CD4-positive, alpha-beta T cell treated with Interleukin-6 for 4 hours (primary cell): ENCODE measurements at places on chromosomes 7 and 10.

DNA sequence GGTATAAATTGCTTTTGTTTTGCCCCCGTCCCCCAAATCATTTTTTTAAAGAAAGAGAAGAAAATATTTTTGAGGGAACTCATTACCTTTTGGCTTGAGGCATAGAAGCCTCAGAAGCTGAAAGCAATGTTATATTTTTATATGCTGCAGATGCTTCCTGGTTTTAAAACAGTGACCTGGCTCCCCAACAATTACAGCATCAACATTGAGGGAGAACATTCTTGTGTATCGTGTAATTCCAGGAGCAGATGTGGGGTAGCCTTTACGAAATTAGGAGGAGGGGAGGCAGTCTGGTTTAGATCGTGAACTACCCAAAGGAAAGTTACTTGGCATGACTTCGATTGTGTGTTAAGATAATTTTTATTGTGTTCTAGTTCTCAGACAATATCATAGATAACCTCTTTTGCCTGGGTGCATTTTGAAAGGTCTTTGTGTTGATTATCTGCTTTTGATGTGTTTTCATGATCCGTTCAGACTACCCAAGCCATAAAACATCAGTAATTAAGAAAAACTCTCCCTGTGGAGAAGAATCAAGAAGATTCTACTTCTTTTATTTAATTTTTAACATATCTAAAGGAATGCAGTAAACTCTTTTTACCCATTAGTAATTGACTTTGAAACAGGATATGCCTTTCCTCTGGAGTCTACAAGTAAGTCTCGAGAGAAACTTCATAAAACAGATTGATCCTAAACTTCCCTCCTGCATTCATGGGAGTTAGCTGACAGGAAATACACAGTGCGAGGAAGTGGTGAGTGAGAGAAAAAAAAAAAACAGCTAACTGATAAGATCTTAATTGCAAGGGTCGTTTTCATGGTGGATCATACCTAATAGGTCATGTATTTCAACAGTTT lies 141.4 kb downstream of the KIAA1217 start:
- DNase-seq = no peak

GRCh38 chr10:81831060-81831459 lies 43.9 kb upstream of the NRG3 start:
- DNase-seq = no peak

DNA sequence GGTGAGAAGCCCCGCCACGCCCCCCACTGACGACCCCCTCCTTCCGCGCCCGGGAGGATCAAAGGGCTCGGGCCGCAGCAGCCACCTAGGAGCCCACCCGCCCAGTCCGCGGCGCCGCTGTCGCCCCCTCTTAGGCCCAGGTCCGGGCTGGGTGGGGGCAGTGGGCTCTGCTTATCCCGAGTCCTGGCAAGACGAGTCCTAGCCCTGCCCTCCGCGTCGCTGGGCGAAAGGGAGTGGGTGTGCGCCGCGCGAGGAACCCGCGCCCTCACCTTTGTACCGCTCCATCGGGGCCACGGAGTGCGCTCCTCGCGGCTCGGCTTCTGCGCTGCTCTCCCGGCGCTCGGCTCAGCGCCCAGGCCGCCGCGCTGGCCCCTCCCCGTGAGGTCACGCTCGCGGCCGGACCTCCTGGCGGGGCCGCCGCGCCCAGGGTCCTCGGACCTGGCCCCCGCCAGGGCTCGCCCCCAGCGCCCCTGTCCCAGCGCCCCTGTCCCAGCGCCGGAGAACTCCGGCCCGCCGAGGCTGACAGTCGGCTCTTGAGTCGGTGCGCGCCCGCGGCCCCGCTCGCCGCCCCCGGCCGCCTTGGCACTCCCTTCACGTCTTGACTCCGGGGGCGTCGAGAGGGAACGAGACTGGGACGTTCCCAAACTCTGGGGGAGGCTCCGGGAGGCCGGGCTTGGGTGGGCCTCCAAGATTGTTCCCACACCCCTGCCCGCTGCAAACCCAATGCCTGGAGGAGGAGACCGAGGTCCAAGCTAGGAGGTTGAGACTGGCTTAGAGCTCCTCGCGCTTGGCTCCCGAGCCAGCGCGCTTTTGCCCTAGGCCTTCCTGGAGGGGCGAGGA lies at the start of gene AFAP1L2:
Gene AFAP1L2 (minus strand): TSS at position 332 of the 840 bp plus-strand sequence. CDS start 47 bp downstream, at position 285.
- DNase-seq = no peak

DNA sequence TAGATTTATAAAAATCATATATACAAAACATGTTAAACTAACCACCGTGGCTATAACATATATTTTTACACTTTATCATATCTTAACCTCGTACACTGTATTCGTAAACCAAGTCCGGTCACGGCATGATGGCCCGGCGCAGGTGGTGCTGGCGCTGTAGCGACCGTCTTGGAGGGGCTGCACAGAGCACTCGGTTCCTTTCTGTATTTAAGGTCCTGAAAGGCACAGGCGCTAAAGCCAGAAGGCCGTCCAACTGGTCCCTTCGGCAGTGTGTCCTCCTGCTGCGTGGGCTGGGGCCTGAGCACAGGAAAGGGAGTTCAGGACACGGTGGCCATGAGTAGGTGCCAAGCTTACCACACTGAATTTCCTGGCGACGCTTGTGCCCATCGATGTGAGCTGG lies 33.8 kb downstream of the AMZ1 start:
- DNase-seq = no peak

- DNase-seq = no peak
Observed at GRCh38 chr10:120666308-120666707, 184.9 kb upstream of the WDR11 start.

DNA sequence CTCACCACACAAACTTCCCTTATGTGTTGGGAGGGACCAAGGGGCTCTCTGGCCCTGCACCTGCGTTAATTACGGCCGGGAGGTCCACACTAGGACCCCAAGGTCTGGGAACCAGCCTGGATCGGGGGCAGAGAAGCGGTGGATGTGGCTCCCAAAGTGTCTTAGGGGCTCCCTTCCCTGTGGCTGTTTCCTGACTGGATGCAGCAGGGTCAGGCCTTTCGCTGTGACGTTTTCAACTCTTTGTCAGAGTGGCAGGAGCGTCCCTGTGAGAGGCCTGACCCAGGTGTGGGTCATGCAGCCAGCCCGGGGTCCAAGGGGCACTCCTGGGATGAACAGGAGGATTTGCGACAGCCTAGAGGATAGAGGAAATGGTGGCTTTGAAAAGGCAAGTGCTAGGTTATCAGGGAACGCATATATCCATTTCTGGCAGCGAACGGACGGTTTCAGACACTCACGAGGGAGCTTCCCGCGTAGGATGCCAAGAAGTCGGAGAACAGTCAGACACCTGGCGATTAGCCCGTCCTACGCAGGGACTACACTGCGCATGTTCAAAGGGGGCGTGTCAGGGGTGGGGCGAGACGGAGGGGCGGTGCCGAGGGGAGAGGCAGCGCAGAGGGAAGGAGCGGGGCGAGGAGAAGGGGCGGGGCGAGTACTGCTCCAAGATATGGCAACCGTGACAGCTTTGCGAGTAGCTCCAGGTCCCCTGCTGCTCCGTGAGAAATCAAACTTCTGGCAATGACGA lies 46.2 kb upstream of the ZNF716 start:
- no peak for DNase-seq

DNA sequence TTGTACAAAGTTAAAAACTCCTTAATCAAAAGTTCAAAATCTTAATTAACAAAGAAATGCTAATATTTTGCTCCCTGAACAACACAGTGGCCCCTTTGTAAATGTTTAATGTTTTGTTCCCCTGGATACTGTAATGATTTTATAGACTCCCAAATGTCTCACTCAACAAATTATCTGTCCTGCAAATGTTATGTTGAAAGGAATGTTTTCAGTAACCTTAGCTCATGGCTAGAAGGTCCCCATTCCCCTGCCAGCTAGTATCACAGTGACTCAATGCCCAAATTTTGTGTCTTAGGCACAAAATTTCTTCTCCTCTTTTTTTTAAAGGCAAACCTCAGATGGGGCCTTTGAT lies 298.9 kb downstream of the ELMO1 start:
- no peak for DNase-seq

GRCh38 chr10:9052767-9053166 lies 998.3 kb downstream of the GATA3 start:
- no peak for DNase-seq

DNA sequence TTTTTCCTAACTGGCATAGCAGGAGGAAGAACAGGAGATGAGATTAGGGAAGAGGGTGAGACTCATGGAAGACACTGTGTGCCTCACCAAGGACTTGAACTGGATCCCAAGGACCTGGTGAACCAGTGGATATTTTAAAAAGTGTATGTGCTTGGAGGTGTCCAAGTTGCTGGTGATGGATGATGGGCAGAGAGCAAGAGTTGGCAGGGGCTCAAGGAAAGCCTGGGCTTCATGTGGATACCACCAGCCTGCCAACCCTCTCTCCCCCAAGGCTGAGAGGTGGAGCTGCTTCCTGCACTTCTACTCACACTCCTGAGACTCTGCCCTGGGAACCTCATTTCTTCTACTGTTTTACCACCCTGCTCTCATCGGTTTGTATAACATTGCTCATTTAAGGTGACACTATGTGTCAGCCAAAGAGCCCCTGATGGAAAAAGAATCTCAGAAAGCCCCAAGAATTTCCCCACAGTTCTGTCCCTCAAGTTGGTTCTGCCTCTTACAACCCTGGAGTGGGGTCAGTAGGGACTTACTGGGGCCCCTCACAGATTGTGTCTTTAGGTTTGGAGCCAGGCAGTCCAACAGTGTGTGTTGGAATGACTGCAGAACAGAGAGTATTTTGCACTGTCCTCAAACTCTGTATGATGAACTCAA lies 56.2 kb upstream of the PDCD4 start:
- DNase-seq = no peak

- no peak for DNase-seq
Observed at GRCh38 chr10:13990946-13991345, 339.8 kb downstream of the FRMD4A start.

GRCh38 chr7:865921-866320 lies 10.4 kb upstream of the GET4 start:
- DNase-seq = no peak
